ENCODE measurements at places on chromosomes 1 and 21.

DNA sequence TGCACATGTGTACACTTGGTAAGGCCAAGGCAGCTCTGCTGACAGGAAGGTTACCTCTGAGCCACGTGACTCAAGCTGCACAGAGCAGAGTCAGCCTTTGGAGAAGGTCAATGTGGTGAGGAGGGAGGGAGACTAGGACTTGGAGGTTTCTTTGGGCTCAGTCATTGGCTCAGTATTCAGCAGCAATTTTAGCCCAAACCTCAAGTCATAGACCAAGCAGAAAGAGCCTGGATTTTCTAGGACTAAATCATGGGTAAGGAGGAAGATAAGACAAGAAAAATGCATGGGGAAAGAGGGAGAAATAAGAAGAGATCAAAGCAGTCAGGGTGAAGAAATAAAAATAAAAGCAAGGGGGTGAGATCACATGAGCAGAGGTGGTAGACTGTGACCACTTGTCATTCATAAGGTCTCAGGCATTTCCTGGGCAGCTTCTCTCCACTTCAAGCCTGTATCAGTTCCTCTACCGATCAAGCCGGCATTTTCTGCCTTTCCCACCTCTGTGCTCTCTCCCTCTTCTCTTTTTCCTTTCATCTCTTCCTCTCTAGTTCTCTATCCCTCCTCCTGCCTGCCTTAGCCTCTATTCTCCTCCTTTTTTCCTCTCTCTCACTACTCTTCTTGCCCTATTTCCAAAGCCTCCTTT, 51.7 kb upstream of the DUSP10 start:
- DNase-seq = no peak

GRCh38 chr1:53316766-53317581, 10.9 kb downstream of the LRP8 start:
- no peak for DNase-seq

- DNase-seq = peak; percentile 85
These were observed 32.4 kb downstream of the EIF2D start for GRCh38 chr1:206579747-206580437.

GRCh38 chr21:46606427-46606813, 1.5 kb upstream of the S100B start:
- no peak for DNase-seq

- no peak for DNase-seq
These were observed 390.7 kb downstream of the NPHP4 start for GRCh38 chr1:5601516-5601915.
